ENCODE measurements at places on chromosomes 2 and 18.

DNA sequence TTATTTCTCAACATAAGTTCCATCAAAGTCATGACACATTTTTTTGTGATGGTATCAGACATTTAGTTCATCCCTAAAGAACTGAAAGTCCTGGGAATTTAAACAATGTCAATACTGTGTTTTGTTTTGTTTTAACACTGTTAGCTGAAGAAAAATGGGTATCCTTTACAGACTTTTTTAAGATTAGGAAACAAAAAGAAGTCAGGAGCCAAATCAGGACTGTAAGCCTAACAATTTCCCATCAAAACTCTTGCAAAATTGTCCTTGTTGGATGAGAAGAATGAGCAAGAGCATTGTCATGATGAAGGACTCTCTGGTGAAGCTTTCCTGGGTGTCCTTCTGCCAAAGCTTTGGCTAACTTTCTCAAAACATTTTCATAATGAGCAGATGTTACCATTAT, 69.4 kb downstream of the SRD5A2 start:
- no peak for DNase-seq

DNA sequence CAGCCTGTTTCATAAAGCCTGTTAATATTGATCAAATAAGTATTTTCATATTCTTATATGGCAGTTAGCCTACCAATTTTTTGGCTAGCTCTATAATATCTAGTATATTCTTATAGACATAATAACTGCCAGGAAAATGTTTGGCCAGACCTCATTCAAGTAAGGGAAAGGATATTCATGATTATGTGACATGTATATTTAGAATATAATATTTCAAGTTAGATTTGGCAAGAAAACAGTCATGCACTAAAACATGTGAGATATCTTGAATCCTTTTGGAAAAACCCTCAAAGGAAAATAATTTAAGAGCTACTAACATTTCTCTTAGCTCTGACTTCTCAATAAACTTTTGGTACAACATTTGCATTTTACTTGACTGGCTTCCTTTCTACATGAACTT, 694.1 kb downstream of the PLCL1 start:
- no peak for DNase-seq

DNA sequence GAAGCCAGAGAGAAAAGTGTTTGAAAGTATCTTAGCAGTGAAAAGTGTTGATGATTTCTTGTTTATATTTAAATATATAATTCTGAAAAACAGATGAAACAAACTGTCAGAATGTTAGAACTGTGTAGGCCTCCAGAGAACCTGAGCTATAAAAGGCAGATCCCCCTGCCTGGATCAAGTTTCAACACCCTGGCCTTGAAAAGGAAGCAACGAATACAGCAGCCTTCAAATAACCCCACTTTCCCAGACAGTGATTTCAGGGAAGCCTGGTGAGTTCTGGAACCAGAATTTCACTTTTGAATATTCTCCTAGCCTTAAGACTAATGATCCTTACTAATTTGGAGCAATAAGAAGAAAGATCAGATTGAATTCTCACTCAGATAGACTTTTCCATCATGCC, 13.3 kb upstream of the TRIM43 start:
- DNase-seq, result no peak

DNA sequence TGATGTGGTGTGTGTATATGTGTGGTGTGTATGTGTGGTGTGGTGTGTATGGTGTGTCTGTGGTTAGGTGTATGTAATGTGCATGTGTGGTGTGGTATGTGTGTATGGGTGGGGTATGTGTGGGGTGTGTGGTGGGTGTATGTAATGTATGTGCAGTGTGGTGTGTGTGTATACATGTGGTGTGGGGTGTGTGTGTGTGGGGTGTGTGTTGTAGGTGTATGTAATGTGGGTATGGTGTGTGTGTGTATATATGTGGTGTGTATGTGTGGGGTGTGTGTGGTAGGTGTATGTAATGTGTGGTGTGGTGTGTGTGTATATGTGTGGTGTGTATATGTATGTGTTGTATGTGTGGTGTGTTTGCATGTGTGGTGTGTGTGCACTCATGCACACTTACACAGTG, 84.8 kb upstream of the ID2 start:
- DNase-seq, result no peak

Data from progenitor cell of endocrine pancreas (in vitro differentiated cells).